Stimulated activated CD4-positive, alpha-beta T cell treated with anti-CD3 and anti-CD28 coated beads, TNF-alpha, amount 100 ng/mL, for 1 hour (primary cell): ENCODE measurements at places on chromosomes 2 and 18.

- DNase-seq = no peak
These were observed 29.1 kb downstream of the DYM start for GRCh38 chr18:49431165-49431962.

DNA sequence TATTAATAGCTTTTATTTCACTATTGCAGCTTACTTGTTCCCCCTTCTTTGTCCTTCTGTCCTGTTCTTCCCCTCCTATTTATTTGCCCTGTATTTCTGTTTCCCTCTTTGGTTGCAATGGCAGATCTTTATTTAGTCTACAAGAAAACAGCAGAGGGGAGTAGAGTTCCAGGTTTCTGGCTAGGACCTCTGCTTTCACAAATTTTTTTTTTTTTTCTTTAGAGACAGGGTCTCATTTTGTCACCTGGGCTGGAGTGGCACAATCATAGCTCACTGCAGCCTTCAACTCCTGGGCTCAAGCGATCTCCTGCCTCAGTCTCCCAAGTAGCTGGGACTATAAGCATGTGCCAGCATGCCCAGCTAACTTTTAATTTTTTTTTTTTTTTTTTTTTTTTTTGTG, 188.1 kb upstream of the SPRED2 start:
- DNase-seq = no peak

DNA sequence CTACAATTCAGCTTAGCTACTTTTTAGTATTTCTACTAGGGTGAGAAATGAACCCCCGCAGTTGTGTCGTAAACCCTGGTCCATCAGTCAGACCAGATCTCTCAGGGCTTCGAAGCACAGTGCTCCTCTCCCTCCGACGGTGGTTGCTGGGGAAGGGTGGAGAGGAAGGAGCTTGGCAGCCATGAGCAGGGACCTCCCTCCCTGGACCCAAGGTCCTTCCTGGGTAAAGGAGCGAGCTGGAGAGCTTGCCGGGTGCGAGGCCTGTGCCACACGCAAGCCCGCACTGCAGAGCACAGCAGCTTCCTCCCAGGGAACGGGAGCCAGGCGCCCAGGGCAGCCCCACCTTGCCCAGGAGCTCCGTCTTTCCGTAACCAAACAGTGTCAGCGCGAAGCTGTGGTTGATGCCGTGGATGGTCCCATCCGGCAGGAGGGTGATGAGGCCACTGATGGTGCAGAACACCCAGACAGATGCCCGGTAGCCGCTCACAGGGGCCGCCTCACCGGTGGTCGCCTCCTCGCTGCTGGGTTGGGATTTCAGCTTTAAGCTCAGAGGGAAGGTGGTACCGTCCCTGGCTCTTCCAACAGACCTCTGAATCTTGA, 12.5 kb downstream of the PASK start:
- no peak for DNase-seq

GRCh38 chr2:156538083-156538504, 101.9 kb downstream of the GPD2 start:
- DNase-seq = no peak

GRCh38 chr2:180978903-180979748, 1.3 kb upstream of the UBE2E3 start:
- DNase-seq = no peak

GRCh38 chr2:105909215-105909614, 164.5 kb downstream of the NCK2 start:
- DNase-seq = no peak

GRCh38 chr2:218694405-218695145, 16.1 kb upstream of the TTLL4 start:
- no peak for DNase-seq

- no peak for DNase-seq
These were observed 57.0 kb downstream of the CIB4 start for GRCh38 chr2:26584191-26584590.

DNA sequence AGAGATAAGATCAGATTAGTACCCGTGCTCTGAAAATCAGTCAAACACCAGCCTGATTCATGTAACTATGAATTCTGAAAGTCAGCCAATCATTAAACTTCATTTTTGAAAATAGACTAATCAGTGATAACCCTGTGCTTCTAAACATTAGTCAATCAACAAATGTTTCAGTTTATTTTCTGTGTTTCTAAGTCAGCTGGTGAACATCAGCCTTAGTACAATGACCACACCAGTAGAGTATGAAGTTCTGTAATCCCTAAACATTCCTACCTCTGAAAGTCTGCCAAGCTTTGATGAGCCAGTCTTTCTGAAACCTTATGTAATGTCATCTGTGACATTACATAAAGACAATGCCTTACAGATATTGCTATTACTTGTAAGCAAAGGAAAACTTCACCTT, 807.4 kb upstream of the CRIM1 start:
- DNase-seq = no peak

GRCh38 chr2:160213511-160213910, 13.4 kb upstream of the ITGB6 start:
- no peak for DNase-seq

DNA sequence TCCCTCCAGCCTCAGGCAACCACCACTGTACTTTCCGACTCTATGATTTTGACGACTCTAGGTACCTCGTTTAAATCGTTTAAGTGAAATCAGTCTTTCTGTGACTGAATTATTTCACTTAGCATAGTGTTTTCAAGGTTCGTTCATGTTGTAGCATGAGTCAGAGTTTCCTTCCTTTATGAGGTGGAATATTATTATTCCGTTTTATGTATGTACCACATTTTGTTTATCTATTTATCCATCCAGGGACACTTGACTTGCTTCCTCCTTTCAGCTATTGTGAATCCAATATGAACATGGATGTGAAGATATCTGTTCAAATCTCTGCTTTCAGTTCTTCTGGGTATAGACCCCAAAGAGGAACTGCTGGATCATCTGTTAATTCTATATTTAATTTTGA, 19.1 kb downstream of the IL1R2 start:
- DNase-seq = no peak

GRCh38 chr2:85468096-85468703, 49.7 kb downstream of the SH2D6 start:
- no peak for DNase-seq
